ENCODE measurements at places on chromosomes 5 and 9.

GRCh38 chr5:68122439-68123328 is 92.9 kb upstream of the PIK3R1 start:
- no peak for DNase-seq

- DNase-seq, result no peak
Observed at GRCh38 chr5:102815540-102816332, 60.6 kb downstream of the PAM start.

- no peak for DNase-seq
Observed at GRCh38 chr5:157907479-157907878, 48.5 kb upstream of the CLINT1 start.

DNA sequence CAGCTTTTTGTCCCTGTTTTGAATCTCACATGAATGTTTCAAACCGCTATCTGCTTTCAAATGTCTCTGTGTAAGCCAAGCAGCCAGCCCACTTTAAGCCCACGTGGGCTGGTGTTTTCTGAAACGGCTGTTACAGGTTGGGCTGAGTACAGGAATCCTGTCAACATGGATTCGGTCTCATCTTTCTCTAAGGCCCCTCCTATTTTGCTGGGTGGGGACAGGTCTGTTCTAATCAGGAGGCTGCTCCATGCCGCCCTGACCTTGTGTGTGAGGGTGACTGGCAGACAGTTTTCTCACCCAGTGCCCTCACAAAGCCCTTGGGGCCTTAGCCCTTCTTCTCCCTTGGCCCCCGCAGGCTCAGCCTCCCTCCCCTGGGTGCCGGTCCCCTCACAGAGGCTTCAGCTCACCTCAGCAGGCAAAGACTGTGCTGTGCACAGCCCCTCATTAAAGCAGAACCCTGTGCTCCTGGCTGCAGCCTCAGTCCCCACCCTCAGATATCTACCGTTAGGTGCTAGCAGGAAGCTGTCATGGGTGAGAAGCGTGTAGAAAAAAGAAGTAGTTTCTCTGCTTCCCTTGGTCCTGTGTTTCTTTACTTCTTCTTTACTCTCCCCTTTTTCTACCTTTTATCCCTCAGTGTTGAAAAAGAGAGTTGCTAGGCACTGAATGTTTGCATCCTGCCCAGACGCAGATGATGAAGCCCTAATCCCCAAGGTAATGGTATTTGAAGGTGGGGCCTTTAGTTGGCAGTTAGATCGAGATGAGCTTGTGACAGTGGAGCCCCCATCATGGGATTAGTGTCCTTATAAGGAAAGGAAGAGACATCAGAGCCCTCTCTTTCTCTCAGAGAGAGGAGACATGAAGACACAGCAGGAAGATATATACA is 205.7 kb downstream of the ADAMTS12 start:
- no peak for DNase-seq

- DNase-seq, result no peak
Observed at GRCh38 chr5:60386436-60387050, 313.4 kb downstream of the DEPDC1B start.

DNA sequence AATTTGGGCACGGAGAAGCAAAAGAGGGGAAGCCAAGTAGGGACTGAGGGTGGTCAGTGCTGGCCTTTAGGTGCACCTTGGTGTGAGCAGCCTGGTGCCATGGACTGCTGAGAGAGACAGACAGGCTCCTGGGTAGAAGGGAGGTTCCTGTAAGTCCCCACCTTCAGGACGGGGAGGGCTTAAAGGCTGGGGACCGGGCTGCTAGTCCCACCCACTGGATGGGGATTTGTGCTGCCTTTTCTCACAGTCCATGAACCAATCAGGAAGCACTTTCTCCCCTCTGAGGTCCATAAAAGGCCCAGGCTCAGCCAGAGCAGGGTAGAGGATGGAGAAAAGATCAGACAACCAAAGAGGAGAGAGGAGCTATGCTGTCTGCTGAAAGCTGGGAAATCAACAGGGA is 15.2 kb downstream of the CDC25C start:
- DNase-seq, result no peak

- DNase-seq, result no peak
Observed at GRCh38 chr9:93588641-93589609, 12.5 kb downstream of the PHF2 start.

GRCh38 chr5:87776785-87777184 is 364.1 kb upstream of the CCNH start:
- DNase-seq, result no peak

Data from stimulated activated CD8-positive, alpha-beta memory T cell treated with anti-CD3 and anti-CD28 coated beads, Interleukin-7, amount 100 ng/mL, for 48 hours (primary cell).